BJ (cell line): ENCODE measurements at places on chromosomes 4 and X.

GRCh38 chrX:85620466-85620865, 241.0 kb upstream of the POF1B start:
- DNase-seq: no peak

GRCh38 chrX:73647212-73647611, 84.2 kb downstream of the CHIC1 start:
- no peak for DNase-seq

DNA sequence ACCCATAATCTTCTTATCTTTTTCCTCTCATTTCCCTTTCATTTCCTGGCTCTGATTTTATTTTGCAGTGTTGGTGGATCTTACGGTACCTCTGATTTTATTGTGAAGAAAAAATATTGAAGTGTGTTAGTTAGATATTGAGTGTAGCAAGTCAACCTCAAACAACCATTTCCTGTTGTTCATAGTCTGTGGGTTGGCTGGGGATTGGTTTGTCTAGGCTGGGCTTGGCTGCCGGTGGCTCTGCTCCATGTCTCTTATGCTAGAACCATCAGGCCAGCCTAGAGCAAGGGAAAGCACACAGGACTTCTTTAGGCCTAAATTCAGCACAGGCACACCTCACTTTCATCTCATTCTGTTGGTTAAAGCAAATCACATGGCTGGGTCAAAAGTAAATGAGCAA, 383.1 kb upstream of the LCORL start:
- DNase-seq: no peak

- DNase-seq: no peak
Measured at GRCh38 chr4:147388018-147388417, 92.9 kb upstream of the EDNRA start.

- no peak for DNase-seq
Measured at GRCh38 chrX:107726816-107727534, 48.6 kb downstream of the TSC22D3 start.

DNA sequence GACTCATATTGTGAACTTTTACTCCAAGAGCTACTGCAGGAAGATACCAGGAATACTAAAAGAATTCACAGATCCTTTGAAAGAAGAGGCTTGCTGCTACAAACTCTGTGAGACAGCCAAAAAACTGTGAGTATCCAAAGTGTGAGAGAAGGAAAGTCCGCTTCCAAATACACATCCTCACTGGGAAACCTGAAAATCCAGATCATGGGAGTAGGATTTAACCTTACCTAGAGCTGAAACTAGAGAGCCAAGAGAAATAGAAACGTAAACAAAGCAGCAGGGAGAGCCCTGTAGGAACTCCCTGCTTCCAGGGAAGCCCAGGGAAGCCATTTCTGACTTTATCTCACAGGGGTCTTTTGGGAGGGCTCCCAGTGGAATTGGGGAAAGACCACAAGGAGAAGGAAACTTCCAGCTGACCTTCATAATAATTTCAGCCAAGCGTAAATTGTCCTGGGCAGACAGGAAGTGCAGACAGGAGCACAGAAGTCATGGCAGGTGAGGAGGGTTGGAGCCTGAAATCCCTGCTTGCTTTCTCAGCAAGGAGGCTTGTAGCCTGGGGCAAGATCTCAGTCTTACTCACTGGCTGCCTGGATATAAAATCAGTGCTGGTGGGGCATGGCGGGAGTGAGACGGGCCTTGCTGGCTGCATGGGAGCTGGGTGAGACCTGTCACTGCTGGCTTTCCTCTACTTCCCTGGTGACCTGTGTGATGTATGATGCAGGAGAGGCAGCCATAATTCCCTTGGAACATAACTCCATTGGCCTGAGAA, 26.2 kb upstream of the NFKB1 start:
- DNase-seq: no peak

DNA sequence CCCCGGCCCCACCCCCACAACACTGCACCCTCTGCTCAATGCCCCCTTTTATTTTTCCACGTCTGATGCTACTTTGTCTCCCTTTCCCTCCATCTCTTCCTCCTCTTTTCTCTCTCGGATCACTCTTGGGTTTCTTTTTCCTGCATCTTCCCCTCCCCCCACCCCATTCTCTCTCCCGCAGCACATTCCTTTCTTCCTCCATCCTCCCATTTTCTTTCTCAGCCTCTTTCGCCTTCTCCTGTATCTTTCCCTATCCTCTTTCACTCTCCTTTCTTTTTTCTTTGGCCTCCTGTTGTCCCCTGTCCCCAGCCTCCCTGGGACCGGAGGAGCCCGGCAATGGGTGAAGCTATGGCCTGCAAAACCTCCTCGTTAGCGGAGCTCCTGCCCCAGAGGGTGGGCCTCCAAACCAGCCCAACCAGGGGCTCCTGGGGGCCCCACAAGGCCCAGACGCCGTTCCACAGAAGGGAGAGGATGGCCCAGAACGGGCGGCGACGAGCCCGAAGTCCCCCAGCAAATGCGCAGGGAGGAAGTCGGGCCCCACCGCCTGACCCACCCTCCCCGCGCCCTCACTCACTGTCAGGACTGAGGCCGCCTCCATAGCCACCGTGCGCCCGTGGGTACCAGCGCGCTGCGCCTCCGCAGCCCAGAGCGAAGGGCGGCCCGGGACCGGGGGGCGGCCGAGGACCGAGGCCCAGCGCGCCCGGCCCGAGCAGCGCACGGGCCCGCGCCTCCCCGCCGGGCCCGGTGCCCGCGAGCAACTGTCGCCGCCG, 807 bp downstream of the HMX1 start:
- DNase-seq: no peak

GRCh38 chr4:172124656-172125308, 311.6 kb downstream of the GALNTL6 start:
- DNase-seq: no peak
